ENCODE measurements at places on chromosomes 1 and 21. TPM values are rescaled to one million over a fixed set of nuclear protein-coding genes. Genes with fewer than 3 reads are reported as not detected.

NBPF6 gene
- not detected for polyA plus RNA-seq

- H3K27ac ChIP-seq, result peak overlapping the region; percentile 99
- H3K27me3 ChIP-seq, result no peaks in the 10 kb centered on the region
- peaks cover 34% of the 10 kb centered on the region for H3K4me1 ChIP-seq
- peak overlapping the region; percentile 95 for H3K4me3 ChIP-seq
- DNase-seq, result peak; percentile 85
- no peaks in the 10 kb centered on the region for H3K36me3 ChIP-seq
Measured at GRCh38 chr1:226061841-226062557, 517 bp upstream of the H3-3A start.

PEF1 gene
- polyA plus RNA-seq, result 30.7 TPM

DNA sequence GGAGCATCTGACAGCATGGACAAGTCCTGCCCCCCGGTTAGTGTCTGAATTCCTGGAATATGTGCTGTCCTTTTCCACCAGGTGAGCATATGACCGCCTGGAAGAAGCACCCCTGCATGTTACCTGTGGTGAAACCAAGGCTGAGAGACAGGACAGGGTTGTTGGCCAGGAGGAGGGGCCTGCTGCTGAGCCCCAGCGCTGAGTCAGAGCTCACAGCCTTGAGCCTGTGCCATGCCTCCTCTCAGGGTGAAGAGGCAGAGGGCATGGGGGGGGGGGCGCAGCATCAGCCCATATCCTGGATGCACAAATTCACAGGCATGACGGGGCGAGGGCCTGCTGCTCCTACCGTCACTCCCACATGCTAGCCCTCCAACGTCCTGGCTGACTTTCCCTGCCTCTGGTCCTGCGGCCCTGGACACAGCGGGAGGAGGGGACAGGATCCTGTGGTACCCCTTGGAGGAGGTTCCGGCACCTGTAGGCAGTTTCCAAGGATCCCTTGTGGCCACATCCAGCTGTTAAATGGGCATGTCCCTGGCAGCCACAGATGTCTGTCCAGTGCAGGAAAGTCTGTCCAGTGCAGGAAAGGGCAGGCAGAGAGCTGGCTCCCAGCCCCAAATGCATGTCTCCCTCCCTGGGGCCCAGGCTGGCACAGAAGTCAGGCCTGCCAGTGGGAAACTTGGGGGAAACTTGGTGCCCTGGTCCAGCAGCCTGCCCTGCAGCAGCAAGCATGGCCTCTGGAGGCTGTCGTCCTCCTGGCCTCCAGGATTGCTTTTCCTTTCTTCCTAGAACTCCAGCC is 23.9 kb downstream of the TTC34 start:
- no peaks in the 10 kb centered on the region for H3K4me1 ChIP-seq
- DNase-seq, result no peak
- no peaks in the 10 kb centered on the region for H3K36me3 ChIP-seq

- DNase-seq, result no peak
- H3K27me3 ChIP-seq, result no peaks in the 10 kb centered on the region
- H3K4me1 ChIP-seq, result no peaks in the 10 kb centered on the region
- no peaks in the 10 kb centered on the region for H3K36me3 ChIP-seq
Measured at GRCh38 chr1:69195136-69195535, 372.6 kb upstream of the LRRC7 start.

GRCh38 chr1:173191011-173191705 is 16.0 kb downstream of the TNFSF4 start:
- no peaks in the 10 kb centered on the region for H3K36me3 ChIP-seq
- no peak for DNase-seq
- H3K4me3 ChIP-seq, result no peak overlapping the region
- peak overlapping the region; percentile 56 for H3K27ac ChIP-seq
- peaks cover 13% of the 10 kb centered on the region for H3K4me1 ChIP-seq

CFAP141 gene
- not detected for polyA plus RNA-seq

DNA sequence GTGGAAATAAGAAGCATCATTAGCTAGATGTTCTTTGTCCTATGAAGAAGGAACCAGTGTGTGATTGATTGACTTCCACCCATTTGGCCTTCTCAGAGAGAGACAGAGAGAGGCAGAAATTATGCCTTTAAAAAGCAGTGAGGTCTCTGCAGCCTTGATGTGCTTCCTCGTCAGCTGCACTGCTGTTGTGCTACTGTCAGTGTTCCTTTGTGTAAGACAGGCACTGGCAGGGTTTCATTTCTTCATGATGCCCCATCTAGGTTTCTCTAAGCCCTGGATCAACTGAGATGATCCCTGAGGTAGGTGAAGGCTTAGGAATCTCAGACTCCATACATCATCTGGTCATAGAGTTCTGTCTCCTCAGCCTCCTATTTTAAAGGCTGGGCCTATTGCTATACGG is 34.9 kb downstream of the GPR3 start:
- H3K27ac ChIP-seq, result peak overlapping the region; percentile 79
- no peak overlapping the region for H3K4me3 ChIP-seq
- H3K4me1 ChIP-seq, result peaks cover 76% of the 10 kb centered on the region
- DNase-seq, result no peak

GRCh38 chr21:14308234-14308633 is 74.7 kb downstream of the HSPA13 start:
- H3K27me3 ChIP-seq, result no peaks in the 10 kb centered on the region
- no peaks in the 10 kb centered on the region for H3K4me1 ChIP-seq
- no peaks in the 10 kb centered on the region for H3K36me3 ChIP-seq
- H3K27ac ChIP-seq, result no peak overlapping the region
- no peak overlapping the region for H3K4me3 ChIP-seq

All from psoas muscle (tissue), 8 donors.